ENCODE measurements at places on chromosomes 12 and 14. TPM values are rescaled to one million over a fixed set of nuclear protein-coding genes. Genes with fewer than 3 reads are reported as not detected.

DNA sequence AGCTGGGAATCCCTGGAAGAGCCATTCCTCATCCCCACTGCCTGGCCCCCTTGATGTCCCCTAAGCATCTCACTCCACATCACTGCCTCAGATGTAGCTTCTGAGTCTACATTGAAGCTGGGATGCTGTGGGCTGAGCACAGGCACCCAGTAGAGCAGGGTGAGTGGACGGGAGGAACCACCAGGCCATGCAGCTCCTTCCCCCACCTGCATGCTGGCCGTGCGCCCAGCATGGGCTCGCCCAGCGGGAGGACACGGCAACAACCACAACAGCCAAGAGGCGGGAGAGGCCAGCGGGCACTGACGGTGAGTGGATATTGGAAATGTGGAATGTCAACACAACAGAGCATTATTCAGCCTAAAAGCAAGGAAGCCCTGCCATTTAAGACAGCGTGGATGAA lies 310.9 kb downstream of the ADGRD1 start:
- no peak for DNase-seq

TPPP2 gene
- total RNA-seq = 0.47 TPM

KRT73 gene
- total RNA-seq = not detected

DNA sequence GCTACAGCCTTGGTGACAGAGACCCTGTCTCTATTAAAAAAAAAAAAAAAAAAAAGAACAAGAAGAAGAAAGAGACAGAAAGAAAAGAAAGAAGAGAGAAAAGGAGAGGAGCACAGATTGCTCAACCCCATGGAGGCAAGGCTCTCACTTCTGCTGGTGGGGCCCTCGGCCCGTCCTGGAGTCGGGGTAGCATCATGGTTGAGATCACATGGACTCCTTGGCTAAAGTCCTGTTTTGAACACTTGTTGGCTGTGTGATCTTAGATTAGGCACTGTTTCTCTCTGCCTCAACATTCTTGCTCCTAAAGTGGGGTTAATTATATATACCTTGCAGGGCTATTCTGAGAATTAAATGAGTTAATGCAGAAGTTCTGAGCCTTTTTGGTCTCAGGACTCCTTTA lies 207.7 kb downstream of the CACNA1C start:
- DNase-seq = no peak

TCL1B gene
- not detected for total RNA-seq

PKP2 gene
- total RNA-seq = 69.5 TPM

ATP2A2 gene
- total RNA-seq = 186 TPM

- no peak for DNase-seq
Observed at GRCh38 chr12:92639017-92639416, 63.8 kb upstream of the PLEKHG7 start.

- no peak for DNase-seq
Observed at GRCh38 chr12:19410629-19411185, 28.6 kb upstream of the AEBP2 start.

DNA sequence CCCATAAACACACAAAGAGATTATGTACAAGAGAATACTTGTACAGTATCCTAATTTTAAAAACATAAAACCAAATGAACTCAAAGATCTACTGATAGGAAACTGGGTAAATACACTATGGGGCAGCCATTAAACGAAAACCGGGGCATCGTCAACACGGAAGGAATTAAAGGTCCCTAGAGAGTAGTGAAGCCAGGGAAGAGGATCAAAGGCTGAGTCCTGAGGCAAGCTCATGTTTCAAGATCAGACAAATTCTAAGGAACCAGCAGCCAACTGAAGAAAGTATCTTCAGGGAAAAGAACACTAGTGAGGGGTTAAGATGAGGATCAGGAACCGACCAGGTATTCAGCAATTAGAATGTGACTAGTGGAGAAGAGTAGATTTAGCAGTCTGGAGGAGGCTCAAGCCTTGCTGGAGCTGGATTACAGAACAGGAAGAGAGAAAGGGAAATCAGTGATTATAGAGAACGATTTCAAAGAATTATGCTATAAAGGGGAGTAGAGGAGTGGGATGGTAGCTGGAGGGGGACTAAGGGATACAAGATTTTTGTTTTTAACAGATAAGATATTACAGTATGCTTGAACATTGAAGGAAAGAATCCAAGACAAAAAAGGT lies 23.7 kb downstream of the SEL1L start:
- DNase-seq = no peak

DNA sequence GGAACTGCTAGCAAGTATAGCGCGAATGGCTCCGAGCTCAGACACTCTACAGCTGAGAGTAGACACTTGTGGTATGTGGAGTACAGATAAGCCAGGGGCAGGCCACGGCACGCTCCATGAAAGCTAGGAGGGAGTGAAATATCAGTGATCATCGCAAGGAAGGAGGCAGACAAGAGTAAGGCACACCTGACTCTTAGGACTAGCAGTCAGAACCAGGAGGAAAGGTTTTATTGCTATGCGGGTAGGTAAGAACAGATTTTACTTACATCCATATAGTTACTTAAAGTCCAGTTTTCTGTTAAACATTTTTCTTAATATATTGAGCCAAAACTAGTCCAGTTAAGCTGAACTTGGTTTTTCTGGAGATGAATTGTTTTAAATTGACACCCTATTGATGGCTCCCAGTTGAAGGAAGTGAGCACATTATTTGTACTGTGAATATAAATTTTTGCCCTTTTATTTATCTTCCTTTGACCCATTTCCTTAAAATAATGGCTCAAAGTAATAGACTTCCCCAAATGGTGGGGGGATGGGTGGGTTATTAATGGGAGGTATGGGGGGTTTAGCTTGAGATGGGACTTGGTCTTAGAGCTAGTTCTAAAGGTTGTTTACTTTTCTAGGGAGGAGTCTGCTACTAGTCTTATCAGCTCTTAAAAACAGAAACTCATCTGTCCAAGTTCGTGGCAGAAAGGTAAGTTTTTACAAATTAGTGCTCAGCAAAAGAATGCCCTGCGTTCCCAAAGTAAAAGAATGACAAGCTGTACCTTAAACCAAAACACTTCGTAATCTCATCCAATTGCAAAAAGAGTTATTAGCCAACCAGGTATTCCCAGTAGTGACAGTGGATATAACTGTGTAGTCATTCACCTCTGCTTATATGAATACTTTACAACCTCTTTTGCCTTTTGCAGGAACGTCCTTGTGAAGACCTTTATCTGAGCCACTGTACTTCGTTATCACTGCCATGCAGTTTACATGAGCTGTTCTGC lies 5.8 kb downstream of the HNRNPA1 start:
- DNase-seq = no peak

- no peak for DNase-seq
Observed at GRCh38 chr12:103677905-103678304, 90.8 kb downstream of the STAB2 start.

GRCh38 chr12:103806803-103807202 lies 34.2 kb downstream of the NT5DC3 start:
- DNase-seq = no peak

DNA sequence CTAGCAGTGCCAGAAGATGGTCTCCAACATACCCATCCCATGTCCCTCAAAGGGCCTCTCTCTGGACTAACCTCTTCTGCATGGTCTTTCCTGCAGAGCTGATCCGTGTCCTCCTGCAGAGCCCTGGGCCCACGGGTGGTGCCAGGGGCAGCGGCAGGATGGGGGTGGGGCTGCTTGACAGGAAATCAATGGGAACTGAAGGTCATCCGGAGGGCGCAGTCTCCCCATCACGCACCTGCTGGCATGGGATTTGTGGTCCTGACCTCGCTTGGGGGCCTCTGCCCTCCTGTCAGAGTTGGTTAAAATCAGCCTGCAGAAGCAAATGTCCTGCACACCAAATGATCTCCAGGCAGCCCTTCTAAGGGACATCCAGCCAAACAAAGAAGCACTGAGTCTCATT lies 110.2 kb downstream of the DPF3 start:
- no peak for DNase-seq

DNA sequence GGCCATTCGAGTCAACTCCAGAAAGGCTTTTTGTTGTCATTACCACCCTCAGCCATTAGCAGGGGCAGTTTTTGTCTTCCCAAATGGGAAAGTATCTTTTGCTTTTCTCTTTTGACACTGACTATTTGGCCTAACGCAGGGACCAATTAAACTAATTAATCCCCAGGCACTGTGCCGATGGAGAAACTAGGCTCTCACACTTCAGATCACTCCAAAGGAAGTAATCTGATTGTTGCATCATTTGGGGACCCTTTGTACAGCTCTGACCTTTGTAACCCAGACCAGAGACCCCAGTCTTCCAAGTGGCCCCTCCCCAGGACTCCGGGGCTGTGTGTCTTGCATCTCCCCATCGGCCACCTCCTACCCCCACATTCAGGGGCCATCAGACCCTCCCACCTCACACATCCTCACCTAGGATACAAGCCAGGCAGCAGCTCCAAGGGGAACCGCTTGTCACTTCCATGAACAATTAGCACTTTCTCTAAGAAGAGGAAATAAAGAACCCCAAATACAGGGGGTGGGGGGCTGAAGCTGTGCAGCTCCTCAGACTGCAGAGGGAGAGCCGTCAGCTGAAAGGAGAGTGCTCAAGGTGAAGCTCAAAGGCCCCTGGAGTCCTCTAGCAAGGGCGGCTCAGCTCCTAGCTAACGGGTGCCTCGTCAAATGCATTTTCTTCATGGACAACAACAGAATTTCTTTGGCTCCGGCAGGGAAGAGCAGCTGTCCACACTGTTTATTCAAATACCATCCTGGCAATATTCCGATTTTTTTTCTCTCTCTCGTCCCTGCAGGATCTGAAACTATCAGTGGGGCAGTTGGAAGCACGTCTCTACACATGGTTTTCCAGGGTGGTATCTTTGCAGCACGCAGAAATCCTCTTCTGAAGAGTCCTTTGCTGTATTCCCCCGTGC lies 64.3 kb upstream of the DIO3 start:
- DNase-seq = no peak
